Upper lobe of right lung (tissue), 1 donor: ENCODE measurements at places on chromosomes 4 and X.

DNA sequence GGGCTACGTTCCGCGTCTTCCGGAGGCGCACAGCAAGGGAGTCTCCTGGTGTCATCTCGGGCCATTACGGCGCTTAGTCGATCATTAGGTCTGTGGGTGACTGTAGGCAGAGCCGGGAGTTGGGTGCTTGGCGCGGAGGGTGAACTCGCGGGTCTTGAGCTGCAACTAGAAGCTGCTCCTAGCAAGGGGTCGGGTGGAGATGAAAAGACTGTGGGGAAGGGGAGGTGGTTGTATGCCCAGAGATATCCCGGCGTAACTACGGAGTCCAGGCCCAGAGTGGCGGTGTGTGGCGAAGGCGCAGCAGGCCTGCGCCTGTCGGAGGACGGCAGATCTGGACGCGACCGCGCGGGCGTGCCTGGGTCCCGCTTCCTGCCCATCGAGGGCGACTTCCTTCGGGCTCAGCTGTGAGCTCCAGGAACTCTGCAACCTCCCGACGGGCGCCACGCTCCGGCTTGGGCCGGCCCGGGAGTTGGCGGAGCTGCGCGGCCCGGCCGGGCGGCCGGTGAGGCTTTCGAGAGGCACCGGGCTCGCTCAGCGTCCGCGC lies 2.7 kb upstream of the NKX3-2 start:
- DNase-seq: no peak

GRCh38 chrX:149522916-149523315 lies 17.8 kb upstream of the IDS start:
- no peak for DNase-seq

DNA sequence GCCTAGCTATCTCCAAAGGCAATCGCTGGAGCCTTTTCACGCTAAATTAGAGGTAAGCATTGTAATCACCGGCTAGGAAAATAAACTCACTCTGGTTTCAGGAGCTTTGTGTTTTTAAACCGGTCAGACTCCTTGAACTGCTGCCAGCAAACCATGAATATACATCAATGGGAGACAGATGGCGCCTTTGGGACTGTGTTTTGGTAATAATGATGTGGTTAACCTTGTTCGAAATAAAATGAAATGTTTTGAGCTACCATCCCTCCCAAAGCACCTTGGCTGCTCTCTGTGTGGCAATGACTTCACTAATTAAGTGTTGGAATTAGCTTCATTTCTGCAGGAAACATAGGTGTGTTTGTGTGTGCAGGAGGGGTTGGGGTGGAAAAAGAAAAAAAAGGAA lies 65.3 kb downstream of the CLNK start:
- DNase-seq: no peak

DNA sequence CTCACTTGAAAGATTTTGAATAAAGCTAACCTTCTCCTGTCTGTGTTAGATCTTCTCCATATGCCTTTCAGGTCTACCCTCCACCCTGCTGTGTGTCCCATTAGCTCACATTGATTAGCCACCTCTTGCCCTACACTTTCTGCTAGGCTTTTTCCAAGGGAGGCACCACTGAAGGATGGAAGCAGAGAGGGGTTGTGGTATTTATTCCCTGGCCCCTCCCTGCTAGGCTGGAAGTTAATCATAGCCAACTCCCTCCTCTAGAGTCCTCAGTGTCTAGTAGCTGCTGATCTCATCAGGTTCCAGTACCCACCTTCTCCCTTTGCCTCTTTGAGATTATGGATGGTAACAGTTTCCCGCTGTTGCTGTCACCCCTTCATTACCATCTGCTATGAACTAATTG lies 8.9 kb upstream of the SMIM43 start:
- DNase-seq: no peak

- peak; percentile 56 for DNase-seq
Observed at GRCh38 chr4:4415107-4415805, 28.4 kb downstream of the NSG1 start.

GRCh38 chr4:30837131-30837539 lies 117.0 kb downstream of the PCDH7 start:
- DNase-seq: no peak

- DNase-seq: peak; percentile 68
Observed at GRCh38 chr4:55125087-55125721, at the start of gene KDR. TSS of gene KDR (minus strand) at chr4:55125595. CDS start at chr4:55125293, 302 bp downstream.

DNA sequence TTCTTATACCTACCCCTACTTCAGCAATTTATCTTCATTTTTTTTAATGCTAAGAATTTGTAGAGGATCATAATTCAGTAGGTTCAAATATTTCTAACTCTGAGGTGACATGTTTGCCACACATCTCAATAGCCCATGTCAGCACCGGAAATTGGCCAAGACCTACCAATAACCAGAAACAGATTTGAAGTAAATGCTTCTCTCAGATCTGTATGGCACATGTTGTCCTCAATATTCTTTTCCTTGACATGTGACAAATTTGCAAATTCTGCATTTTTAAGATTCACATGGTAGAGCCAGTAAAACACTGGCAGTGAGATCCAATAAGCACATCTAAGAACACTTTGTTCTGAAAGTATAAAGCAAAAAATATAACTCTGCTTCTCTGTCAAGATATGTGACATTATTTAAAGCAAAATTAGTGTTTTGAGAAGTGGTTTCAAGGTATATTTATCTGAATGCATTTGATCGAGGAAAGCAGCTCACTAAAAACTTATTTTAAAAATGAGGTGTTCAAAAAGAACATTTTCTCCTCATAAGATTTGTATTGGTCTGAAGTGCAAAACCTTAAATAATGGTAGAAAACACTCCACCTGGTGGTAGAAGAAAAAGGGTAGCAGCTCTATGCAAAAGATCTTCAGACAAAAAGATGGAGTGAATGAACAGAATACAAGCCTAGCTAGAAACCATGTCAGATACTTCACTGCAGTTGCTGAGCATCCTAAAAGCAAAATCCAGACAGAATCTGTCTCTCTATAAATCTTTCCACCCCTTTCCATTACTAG lies 513.8 kb upstream of the FAM241A start:
- no peak for DNase-seq

DNA sequence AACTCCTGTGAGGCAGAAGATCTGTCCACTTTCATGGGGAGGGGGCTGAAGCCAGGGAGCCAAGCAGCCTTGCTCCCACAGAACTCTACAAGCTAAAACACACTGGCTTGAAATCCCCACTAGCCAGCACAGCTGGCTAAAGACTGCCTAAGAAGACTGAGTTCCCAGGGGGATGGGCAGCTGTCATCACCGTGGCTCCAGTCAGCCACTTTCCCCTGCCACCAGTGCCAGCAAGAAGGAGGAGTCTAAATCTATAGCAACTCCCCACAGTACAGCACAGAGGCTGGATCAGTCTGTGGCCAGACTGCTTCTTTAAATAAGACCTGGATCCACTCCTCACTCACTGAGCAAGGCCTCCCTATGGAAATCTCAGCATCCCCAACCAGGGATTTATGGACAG lies 308.6 kb downstream of the FAM47B start:
- no peak for DNase-seq

DNA sequence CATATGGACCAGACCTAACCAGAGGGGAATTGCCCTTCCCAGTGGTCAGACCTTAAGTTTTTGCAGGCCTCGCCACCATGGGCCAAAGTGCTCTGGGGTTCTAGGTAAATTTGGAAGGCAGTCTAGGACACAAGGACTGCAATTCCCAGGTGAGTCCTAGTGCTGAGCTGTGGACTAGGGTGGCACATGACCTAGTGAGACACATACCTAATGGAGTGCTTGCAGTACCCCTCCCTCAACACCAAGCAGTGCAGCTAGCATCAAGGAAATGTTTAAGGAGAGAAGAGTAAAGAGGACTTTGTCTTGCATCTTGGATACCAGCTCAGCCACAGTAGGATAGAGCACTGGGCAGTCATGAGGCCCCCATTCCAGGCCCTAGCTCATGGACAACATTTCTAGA lies 60.8 kb downstream of the BRCC3 start:
- no peak for DNase-seq

DNA sequence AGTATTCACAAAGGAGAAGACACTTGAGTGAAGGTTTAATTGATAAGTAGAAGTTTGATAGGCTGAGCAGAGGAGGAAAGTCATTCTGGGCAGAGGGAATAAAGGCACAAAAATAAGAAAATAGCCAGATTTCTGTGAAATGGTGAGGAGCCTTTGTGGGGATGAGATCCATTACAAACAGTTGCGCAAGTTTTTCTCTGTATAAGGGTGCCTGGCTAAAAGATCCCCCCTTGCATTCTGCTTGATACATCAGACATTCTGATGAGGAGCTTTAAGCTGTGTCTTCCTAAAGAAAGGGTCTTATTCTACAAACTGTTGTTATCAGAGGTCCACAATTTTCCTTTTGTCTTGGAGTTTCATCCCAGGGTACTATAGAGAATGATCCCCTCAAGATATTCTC lies 112.0 kb downstream of the ARHGAP36 start:
- no peak for DNase-seq

DNA sequence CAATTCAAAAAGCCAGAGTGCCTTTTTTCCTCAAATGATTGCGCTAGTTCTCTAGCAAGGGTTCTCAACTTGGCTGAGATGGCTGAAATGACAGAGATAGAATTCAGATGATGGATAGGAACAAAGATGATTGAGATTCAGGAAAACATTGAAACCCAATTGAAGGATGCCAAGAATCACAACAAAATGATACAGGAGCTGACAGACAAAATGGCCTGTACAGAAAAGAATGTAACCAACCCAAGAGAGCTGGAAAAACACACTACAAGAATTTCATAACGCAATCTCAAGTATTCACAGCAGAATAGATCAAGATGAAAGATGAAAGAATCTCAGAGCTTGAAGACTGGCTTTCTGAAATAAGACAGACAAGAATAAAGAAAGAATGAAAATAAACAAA lies 51.7 kb upstream of the MMAA start:
- DNase-seq: no peak

DNA sequence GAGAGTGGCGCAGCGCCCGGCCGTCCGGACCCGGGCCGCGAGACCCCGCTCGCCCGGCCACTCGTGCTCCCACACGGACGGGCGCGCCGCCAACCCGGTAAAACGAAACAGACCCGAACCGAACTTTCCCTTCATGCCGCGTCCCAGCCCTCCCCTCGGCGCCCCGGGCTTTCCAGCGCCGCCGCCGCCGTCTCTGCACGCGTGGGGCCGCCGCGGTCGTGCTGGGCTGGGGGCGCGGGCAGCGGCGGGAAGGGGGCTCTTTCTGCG lies 222 bp downstream of the SMAD1 start:
- no peak for DNase-seq

- DNase-seq: no peak
Observed at GRCh38 chrX:44494357-44494756, 48.3 kb downstream of the FUNDC1 start.

GRCh38 chr4:154292589-154292988 lies 199.0 kb downstream of the DCHS2 start:
- no peak for DNase-seq

- DNase-seq: no peak
Observed at GRCh38 chr4:13635286-13635799, 7.8 kb upstream of the BOD1L1 start.

DNA sequence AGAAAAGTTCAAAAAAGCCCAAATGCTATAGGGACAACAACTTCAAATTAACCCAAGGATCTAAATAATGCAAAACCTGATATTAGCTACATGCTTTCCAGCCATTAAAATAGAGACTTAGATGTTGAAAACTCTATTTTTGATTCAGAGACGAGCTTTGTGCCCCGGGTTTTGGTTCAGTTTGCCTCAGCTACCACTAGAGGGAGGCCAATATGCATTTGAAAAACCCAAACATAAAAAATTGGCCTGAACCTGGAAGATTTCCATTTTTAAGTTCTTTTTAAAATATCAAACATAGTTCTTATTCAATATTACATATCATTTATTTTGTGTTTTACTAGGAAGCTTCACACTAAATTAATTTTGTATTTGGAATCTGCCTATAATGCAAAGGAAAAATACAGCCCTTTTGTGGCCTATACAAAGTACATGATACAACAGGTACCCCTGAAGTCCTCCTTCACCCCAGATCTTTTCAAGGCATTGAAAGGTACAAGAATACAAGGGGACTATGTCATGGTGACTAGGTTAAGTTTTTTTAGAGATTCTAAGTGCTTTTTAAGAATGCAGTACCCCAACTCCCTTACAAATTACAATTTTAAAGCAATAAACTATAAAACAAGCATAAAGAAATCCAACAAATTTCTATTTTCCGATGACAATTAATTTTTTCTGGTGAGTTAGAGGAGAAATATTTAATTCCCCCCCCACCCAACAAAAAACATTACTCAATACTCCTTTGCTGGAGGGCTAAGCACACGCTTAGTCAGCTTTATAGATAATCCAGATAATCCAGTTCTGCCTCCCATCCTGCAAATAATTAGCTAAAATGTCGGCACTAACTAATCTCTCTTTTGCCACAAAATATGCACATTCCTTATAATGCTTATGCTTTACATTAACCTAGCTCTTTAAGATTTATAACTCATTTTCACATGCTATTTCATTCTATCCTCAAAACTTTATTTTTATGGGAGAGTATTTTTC lies 97.7 kb upstream of the PTPN13 start:
- no peak for DNase-seq

- DNase-seq: no peak
Observed at GRCh38 chr4:77617203-77617602, 11.6 kb downstream of the CXCL13 start.

DNA sequence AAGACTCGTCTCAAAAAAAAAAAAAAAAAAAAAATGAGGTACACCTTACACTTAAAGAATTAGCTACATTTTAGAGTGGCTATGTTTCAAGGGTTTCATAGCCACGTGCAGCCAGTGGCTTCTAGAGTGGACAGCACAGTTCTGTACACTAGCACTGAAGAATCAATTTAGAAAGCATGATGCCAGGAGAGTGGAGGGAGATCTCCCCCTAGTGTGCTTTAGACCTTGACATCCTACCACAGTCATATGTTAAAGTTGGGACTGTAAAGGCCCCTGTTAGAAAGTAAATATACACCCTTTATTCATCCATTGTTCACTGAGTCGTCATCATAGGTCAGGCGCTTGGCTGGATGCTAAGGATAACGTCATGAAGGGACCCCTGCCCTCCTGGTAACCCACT lies 179.4 kb downstream of the QDPR start:
- DNase-seq: no peak

GRCh38 chrX:13219991-13220764 lies 99.7 kb downstream of the ATXN3L start:
- no peak for DNase-seq

- peak; percentile 72 for DNase-seq
Observed at GRCh38 chrX:40099055-40099958, 1.5 kb upstream of the BCOR start.

GRCh38 chrX:9942086-9942485 lies 25.1 kb upstream of the CLDN34 start:
- no peak for DNase-seq

DNA sequence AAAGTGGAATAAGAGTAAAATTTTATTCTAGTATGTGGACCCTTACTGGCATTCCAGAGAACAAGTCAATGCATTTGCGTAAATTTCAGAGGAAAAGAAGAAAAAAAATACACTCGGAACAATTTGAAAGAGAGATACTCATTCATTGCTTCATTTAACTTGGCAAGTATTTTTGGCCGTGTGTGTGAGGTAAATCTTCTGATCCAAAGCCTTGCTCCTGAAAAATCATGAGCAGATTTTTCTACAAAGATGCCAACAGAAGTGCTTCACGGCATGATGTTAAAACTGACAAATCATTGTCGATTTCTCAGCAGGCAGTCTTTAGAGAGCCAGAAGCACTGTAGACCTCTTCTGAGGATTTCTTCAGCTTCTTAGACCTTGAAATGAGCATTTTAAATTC lies 194.0 kb downstream of the COX18 start:
- DNase-seq: no peak

- peak; percentile 45 for DNase-seq
Observed at GRCh38 chrX:11558972-11559371, 106.7 kb downstream of the ARHGAP6 start.
